ENCODE measurements at places on chromosomes 1 and 21.
A peak's percentile ranks its signal among the peaks of the same experiment; 100 is the strongest.

- DNase-seq = no peak
Observed at GRCh38 chr1:183097438-183098051, 74.3 kb downstream of the LAMC1 start.

- no peak for DNase-seq
Observed at GRCh38 chr1:41827991-41828570, 90.6 kb downstream of the HIVEP3 start.

DNA sequence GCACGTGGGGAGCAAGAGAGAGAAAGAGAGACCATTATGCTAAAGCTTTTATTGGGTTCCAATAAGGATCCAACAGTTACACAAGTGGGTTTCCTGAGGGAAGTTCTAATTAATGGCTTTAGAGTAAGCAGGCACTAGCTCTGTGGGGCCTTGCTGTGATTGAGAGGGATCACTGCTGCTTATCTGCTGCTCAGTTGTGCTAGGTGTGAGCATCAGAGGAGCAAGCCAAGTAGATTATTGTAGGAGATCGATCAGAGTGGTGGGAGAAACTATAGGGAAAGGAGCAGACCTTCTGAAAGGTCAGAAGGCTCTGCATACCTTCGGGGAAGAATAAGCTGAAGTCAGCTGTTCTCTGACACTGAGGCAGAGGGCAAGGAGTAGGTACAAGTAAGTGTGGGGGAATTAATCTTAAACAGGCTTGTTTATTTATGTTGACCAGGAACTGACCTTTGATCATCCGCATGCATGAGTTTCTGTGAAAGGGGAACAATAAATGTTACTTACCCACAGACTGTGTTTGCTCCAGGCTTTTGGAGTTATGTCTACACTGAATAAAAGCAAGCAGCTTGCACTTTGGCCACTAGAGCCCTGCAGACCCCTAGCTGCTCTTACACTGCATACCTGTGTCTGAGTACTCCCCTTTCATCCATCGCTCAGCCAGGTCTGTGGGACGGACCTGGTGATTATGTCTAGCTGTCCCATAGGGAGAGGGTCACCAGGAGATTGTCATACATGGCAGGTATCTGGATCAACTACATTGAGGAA lies 89.7 kb downstream of the TNNI3K start:
- no peak for DNase-seq

GRCh38 chr1:244735404-244735803 lies 82.5 kb downstream of the DESI2 start:
- no peak for DNase-seq

- no peak for DNase-seq
Observed at GRCh38 chr1:61930116-61930645, 187.9 kb downstream of the PATJ start.

DNA sequence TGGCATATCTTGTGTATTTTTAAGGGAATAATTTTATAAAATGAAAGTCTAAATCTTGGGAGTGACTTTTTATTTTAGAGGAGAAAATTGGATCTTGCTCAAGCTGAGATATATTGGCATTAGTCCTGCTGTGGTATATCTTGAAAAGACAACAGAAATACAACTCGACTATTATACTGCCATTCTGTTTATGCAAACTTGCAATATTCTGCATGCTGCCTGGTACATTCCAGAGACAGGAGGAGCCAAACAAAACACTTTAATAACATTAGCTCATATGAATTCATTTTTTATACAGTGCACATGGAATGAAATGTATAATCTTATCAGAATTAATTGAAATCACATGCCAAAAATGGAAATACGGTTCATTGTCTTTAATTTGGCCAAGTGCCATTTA lies 176.0 kb upstream of the NRIP1 start:
- DNase-seq = no peak

GRCh38 chr1:170770254-170770653 lies 106.3 kb downstream of the PRRX1 start:
- DNase-seq = no peak

GRCh38 chr1:93172778-93173177 lies 7.4 kb downstream of the TMED5 start:
- DNase-seq = peak; percentile 37

DNA sequence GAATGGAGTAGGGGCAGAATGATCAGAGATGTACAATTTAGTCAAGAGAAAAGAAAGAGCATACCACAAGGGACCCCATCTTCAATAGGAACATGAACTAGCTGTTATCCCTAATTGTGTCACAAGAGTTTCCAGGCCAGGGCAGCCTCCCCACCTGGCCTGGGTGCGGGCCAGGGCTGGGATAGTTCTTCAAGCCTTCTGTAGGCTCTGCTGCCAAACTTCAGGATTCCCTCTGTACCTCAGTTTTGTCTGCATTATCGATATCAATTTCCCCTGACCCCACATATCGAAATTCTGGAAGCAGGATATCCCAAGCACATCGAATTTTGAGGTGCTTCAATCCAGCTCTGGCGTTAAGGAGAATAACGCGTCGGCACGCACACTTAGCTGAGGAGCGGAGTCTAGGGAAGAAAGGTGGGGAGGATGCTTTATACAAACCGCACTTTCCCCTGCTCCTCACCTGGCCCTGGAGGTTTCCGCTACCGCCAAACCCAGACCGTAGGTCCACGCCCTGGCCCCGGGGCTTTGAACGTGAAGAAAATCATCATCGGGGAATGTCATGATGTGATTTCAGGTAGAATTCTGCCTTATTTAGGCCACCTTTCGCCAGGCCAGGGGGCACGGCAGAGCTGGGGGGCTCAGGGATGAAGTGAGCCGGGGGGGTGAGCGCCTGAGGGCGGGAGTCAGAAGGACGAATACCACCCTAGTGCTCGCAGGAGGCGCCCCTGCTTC lies 7.4 kb downstream of the HLX start:
- no peak for DNase-seq

- no peak for DNase-seq
Observed at GRCh38 chr1:212037900-212038299, 2.4 kb downstream of the DTL start.

GRCh38 chr1:194959795-194960194 lies 1648.4 kb downstream of the KCNT2 start:
- DNase-seq = no peak

- peak; percentile 41 for DNase-seq
Observed at GRCh38 chr1:155910621-155911121, 478 bp downstream of the RIT1 start.

- DNase-seq = no peak
Observed at GRCh38 chr1:226964068-226964425, 24.0 kb downstream of the COQ8A start.

- DNase-seq = no peak
Observed at GRCh38 chr1:216785737-216786136, 62.5 kb upstream of the ESRRG start.

DNA sequence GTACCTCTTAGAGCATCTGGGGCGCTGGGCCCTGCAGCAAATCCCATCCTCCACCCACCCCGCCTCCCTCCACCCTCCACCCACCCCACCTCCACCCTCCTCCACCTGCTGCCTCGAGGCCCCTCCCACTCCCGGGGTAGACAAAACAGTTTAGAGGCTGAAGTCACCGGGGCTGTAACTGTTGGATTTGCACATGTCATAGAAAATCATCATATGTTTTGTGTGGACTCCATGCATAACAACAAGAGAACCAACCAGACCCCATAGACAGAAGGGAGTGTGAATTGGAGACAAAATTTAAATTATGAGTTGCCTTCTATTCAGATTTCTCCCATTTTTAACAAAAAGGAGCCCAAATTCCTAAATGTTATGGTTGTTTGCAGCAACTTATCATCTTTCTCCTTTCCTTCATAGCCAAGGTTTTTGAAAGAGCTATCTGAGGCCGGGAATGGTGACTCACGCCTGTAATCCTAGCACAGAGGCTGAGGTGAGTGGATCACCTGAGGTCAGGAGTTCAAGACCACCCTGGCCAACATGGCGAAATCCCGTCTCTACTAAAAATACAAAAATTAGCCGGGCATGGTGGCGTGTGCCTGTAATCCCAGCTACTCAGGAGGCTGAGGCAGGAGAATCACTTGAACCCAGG lies 28.2 kb upstream of the LGALS8 start:
- peak; percentile 68 for DNase-seq

- no peak for DNase-seq
Observed at GRCh38 chr1:227951624-227952373, 4.1 kb upstream of the WNT9A start.

- DNase-seq = peak; percentile 82
Observed at GRCh38 chr1:12618965-12619791, 1.2 kb upstream of the DHRS3 start.

DNA sequence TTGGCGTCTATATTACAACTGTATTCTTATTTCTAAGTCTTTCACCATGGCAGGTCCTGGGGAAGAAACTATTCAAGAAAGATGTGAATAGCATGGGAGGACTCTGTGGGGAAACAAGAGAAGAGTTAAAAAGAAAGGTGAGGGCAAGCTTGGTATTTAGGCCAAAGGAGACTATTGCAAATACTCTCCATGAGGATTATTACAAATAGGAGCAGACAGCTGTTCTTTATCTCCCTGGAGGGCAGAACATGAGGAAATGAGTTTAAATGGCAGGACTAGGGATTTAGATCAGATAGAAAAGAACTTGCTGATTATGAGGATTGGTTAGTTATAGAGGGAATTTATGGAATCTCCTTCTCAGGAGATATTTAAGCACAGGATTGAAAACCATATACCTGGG lies 186.8 kb downstream of the CDC7 start:
- DNase-seq = no peak

- DNase-seq = no peak
Observed at GRCh38 chr1:13781907-13782633, 82.1 kb downstream of the PRDM2 start.

GRCh38 chr21:40282912-40283886 lies 416.0 kb downstream of the PCP4 start:
- no peak for DNase-seq

DNA sequence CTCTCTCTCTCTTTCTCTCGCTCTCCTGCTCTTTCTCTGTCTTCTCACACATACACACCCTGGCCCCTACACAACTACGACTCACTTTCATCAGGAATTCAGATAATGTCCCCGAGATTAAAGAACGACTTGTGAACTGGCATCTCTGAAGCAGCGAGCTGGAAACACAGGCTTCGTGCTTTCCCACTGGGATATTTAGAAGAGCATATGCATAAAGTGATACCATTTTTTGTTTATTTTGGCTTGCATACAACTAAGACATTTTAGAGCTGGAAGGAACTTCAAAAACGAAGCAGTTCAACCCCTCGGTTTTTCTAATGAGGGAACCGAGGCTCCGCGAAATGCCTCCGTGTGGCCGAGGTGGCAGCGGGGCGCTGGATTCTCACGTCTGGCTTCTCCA lies 88.6 kb downstream of the ZBTB18 start:
- no peak for DNase-seq

DNA sequence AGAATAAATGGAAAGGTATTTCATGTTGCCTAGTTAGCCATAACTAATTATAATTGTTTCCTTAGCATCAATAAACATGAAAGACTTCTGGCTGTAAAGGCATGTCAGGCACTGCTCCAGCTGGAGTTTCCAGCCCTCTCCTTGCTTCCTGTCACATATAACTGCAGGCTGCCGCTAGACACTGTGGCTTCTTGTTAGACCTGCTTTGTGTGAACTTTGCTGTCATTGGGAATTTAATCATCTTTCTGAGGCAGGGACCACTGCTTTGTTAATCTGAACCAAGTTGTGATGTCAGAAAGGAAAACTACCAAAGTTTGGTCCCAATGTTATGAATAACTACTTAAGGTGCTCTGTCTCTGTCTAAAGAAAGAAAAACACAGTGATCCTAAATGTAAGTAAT lies 90.3 kb upstream of the DUSP10 start:
- no peak for DNase-seq

GRCh38 chr1:172537366-172537765 lies 4.4 kb downstream of the SUCO start:
- DNase-seq = no peak

DNA sequence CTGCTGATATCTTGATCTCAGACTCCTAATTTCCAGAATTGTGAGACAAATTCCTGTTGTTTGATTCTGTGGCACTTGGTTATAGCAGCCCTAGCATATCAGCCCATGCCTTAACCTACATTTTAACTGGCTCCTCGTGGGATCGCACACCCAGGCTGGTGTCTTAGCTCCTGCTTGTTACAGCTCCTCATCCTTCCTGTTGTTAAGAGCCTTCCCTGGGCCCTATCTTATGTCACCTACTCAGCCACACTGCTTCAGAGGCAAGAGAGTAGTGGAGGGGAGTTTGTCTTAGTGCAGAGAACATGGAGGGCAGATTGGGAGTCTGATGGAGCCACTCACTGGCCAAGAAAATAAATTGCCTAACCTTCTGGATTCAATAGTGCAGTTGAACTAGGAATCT lies 131.0 kb downstream of the ROR1 start:
- no peak for DNase-seq

GRCh38 chr1:60245324-60245723 lies 171.8 kb upstream of the C1orf87 start:
- no peak for DNase-seq

GRCh38 chr1:166307261-166308188 lies 140.7 kb upstream of the FAM78B start:
- no peak for DNase-seq

GRCh38 chr1:232841823-232842565 lies 36.8 kb downstream of the MAP10 start:
- DNase-seq = no peak

DNA sequence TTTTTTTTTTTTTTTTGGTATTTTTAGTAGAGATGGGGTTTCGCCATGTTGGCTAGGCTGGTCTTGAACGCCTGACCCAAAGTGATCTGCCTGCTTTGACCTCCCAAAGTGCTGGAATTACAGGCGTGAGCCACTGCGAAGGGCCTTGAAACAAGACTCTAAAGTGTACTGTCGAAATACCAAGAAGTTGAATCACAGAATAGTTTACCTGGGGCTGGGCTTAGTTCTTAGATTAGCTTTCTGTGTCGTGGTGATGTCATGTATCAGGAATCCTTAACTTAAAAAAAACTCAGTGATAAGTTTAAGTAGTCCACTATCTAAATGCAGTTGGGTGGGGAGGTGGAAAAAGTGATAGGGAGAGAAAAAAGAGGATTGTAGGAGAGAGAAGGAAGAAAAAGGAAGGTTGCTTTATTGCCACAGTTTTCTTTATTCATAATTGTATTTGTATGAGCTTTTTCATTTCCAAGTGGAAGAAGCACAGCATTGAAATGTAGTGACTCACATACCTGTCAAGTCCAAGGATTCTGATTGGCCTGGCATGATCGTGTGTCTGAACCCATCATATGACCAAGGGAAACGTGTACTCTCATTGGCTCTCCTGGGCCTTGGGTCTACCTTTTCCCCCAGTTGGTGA lies 13.4 kb downstream of the ITSN1 start:
- peak; percentile 87 for DNase-seq

DNA sequence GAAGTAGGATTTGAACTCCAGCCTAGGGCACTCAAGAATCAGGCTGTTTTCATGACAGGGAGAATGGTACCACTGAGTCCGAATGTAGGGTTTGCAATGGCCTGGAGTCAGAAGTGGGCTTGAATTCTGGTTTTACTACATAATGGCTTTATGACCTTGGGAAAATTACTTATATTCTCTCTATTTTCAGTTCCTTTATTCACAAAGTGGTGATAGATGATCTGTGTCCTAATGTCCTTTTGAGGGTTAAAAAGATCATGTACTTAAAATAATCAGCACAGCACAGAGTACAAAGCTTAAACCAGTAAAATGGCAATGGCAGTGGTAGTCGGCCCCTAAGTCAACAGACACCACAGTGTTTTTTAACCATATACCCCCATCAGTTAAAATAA lies 63.7 kb upstream of the HOOK1 start:
- no peak for DNase-seq

GRCh38 chr1:226302731-226303130 lies 6.2 kb downstream of the LIN9 start:
- no peak for DNase-seq

Data from Caco-2 (cell line).